CD4-positive, alpha-beta T cell treated with Interleukin-4 for 4 hours (primary cell): ENCODE measurements at places on chromosomes 5 and 9.
A peak's percentile ranks its signal among the peaks of the same experiment; 100 is the strongest.

GRCh38 chr9:130699047-130699446 lies 5.5 kb downstream of the EXOSC2 start:
- no peak for DNase-seq

DNA sequence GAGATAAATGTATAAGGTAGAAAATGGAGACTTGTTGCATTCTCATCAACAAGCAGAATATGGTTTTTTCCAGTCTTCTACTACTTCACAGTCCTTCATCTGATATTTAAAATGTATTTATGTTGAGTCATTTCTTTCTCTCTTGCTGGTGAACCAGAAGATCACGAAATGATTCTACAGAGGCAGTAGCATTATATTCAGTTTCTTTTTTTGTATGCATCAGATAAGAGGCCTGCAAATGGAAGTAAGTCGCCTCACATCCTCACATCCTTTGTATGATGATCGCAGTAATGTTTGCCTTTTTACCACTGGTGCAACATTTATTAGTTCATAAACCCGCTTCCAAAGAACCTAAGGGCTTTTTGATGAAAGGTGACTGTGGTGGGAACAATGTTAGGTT lies 22.1 kb upstream of the IL13 start:
- DNase-seq, result no peak

- no peak for DNase-seq
Observed at GRCh38 chr9:103799959-103800358, 294.1 kb upstream of the SMC2 start.

- no peak for DNase-seq
Observed at GRCh38 chr9:87160148-87161102, 213.1 kb upstream of the GAS1 start.

DNA sequence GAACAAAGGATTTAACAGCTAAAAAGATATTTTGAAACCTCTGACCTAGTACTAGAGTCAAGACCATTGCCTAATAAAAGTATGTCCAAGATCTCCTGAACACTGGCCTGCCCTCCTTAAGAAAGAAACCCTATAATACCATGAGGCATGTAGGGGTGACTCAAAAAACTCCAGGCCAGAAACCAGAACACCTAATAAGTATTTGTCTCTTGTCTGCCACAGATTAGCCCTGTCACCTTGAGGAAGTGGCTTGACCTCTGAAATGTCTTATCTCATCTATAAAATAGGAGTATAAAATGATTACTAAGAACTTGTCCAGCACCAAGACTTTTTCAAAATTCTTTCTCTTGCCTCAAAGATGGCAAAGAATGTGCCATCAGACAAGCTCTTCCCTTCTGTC lies 125.5 kb upstream of the RASGRF2 start:
- DNase-seq, result no peak

DNA sequence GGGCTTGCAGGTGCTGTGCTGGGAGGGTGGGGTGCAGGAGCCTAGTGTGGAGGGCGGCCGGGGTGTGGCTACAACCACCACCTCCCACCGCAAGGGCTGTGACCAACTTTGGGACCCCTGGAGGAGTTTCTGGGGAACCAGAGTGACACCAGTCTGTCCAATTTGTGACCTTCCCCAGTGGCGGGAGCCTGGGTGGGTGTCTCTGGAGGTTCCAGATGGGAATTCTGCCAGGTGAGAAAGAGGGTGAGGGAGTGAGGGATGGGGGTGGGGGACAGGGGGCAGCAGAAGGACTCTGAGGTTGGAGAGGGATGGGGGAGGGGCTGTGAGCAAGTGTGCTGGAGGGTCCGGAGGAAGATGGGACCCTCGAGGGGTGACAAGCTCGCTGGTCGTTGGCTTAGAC lies 4.2 kb upstream of the CACNA1B start:
- DNase-seq, result no peak

GRCh38 chr5:129074903-129075302 lies 19.6 kb upstream of the ISOC1 start:
- DNase-seq, result no peak

GRCh38 chr5:66337626-66338226 lies 193.6 kb downstream of the SREK1 start:
- DNase-seq, result no peak

- DNase-seq, result peak; percentile 5
Observed at GRCh38 chr9:106753155-106753671, 109.8 kb upstream of the ZNF462 start.

DNA sequence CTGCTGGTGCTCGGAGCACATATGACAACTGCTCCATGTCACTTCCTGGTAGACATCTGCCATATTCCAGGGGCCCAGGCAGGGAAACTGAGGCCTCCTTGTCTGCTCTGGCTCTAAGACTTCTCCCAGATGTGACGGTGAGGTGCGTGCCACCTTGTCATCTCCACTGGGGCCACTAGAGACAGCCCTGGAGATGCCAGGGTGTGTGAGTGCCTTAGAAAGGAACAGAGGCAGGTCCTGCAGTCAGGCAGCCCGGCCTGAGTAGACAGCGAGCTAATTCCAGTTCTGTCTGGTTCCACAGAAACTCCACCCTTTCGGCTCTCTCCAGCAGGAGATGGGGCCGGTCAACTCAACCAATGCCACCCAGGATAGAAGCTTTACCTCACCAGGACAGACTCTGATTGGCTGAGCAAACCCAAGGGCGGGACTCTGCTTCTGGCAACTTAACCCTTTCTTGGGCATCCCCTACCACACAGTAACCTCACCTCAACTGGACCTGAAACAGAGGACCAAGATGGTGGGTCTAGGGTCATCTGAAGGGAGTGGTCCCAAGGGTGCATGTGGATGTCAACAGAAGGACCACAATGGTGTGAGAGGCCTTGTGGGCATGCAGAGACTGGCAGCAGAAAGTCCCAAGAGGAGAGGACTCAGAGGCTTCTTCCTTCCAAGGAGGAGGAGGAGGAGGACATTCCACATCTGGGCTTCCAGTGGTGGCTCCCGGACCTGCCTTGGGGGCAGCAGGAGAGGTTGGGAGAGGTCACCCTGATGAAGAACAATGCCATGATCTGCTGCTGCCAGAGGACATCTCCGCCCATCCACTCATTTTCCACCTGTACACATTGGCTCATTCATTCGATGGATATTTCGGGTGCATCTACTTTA lies 77.7 kb downstream of the RGS3 start:
- no peak for DNase-seq

- DNase-seq, result no peak
Observed at GRCh38 chr5:132430746-132431145, 59.8 kb downstream of the IRF1 start.

DNA sequence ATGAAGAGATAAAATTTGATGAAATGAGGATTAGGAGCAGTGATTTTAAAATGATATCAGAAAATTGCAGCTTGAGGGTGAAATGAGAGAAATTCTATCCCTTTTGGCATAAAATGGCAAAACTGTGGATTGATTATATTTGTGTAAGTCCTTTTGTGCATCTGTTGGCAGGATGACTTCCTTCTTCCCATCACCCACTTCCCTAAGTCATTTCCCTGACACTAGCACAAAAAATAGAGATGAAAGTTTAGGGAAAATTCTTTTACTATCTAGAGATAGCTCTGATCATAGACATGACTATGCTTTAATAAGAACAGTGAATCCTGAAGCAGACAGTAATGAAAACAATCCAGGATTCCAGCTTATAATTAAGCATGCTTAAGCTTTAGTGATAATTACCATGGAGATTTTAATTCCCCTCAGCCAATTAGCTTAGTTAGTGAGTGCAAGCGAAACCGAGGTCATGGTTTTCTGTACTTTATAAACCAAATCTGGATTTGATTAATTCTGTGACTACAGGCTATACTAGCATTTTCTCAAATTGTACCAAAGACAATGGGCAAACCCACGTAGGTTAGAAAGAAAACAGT lies 163.6 kb upstream of the TARS1 start:
- DNase-seq, result no peak

- peak; percentile 57 for DNase-seq
Observed at GRCh38 chr9:137550231-137550621, at the start of gene PNPLA7. Gene PNPLA7, minus strand, starts transcription at chr9:137550402. Its CDS starts 205 bp downstream, at chr9:137550197.

GRCh38 chr9:131469356-131469755 lies 33.4 kb upstream of the POMT1 start:
- no peak for DNase-seq

DNA sequence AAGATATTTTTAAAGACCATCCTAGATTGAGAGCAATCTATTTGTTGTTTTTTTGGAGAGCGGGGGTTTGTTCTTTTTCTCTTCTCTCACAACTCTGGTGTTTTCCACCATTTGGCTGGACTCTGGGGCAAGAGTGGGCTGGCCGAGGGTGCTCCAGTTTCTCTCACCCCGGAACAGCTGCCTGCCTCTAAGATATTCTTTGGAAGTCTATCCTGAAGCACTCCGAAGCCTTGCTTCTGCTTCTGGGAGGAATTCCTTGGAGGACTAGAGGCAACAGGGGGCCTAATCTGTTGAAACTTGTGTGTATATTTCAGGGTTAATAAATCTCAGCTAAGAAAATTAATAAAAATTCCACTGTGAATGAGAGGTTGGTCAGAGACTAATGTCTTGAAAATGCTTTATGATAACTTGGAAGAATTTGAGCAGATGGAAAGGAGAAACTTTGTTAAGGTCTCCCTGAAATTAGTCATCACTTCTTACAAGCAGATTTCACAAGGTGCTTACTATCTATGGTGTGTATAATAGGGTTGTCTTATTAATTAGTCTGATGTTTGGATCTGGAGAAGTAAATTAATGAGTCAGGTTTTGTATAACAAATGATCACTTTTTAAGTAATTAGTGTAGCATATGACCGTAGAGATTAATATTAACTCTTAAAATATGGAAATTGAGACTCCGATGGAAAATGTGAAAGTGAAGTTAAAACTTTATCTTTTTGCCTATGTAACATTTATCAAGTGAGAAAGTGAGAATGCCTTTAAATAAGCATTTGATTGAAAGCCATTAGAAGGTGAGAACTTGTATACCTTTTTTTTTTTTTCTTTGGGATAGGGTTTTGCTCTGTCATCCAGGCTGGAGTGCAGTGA lies 4.0 kb downstream of the MAN2A1 start:
- no peak for DNase-seq

DNA sequence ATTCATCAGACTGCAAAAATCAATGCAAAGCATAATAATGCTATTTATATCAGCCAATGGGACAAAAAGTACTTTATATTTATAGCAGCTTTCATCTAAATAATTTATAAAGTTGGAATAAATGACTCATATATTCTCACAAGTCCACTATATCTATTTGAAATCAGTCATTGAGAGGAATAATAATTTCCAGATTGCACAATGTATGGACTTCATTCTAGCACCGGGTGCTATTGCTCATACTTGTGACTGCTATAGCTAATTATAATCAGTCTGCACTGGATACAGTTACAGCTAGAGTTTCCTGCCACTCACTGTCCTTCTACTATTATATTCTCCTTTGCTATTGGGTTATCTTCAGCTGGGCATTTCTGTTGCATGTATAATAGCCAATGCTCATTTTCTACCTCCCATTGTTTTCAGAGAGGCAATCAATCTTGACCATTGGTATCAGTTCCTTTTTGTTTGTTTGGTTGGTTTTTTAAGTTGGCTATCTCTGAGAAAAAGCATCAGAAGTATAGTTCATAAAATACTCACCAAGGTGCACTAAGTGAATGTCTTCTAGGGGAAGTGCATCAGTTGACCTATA lies 1.9 kb downstream of the CDH18 start:
- DNase-seq, result no peak

- DNase-seq, result no peak
Observed at GRCh38 chr5:10789021-10789420, 28.0 kb upstream of the DAP start.

GRCh38 chr9:79990536-79990935 lies 418.8 kb downstream of the TLE4 start:
- DNase-seq, result no peak

GRCh38 chr9:34500623-34501267 lies 22.0 kb downstream of the ENHO start:
- DNase-seq, result peak; percentile 74

GRCh38 chr9:78664370-78664769 lies 367.4 kb downstream of the PSAT1 start:
- DNase-seq, result no peak

DNA sequence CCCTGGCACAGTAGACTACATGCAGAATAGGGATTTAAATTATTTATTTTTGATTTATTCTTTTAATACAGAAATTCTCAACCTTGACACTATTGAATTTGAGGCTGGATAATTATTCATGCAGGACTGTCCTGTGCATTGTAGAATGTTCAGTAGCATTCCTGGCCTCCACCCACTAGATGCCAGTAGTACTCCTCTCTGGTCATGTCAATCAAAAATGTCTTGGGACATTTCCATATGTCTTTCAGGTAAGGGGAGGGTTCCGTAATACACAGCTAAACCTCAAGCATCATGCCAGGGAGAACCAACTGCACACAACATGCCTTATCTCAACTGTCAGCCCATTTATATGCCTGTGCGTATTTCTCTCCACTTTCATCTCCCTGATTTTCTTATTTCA lies 231.8 kb downstream of the BRINP1 start:
- no peak for DNase-seq

- peak; percentile 80 for DNase-seq
Observed at GRCh38 chr5:157193699-157194424, 13.2 kb downstream of the ITK start.

- no peak for DNase-seq
Observed at GRCh38 chr5:89721353-89721752, 688.2 kb downstream of the CETN3 start.

DNA sequence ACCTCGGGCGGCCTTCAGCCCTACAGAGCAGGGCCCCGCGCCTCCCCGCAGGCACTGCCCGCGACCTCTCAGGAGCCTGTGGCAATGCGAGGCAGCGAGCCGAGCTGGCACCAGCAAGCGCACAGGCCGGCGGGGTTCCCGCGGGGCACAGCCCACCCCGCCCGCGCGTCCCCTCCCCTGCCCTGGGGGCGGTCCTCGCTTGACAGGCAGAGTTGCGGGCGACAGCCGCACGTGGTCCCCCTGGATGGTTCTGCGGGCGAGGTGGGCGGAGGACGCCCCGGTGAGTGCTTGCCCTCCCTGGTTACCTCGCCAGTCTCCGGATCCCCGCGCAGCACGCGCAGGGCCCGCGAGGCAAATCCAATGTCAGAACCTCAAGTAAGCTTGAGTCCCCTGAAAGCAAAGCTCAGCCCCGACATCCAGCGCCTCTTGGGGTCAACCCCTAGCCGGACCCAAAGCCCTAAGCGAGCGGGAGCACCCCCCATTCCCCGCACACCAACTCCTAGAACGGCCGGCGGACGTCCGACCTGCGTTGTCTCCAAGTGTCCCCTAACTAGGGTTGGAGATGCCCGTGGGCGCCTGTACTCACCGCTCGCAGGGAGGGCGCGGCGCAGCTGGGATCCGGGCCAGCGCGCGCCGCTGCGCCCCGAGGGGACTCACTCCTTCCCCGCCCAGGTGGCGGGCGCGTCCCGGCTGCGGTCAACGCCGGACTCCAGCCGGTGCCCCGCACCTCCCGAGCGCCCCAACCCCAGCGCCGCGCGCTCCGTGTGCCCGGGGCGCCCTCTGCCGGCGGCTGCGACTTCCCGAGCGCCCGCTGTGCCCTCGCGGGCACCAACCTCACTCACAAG lies at the start of gene DRD1:
Gene DRD1 (minus strand): TSS at position 123 of the 845 bp plus-strand sequence. CDS start 1,083 bp downstream, outside the sequence.
- peak; percentile 11 for DNase-seq

DNA sequence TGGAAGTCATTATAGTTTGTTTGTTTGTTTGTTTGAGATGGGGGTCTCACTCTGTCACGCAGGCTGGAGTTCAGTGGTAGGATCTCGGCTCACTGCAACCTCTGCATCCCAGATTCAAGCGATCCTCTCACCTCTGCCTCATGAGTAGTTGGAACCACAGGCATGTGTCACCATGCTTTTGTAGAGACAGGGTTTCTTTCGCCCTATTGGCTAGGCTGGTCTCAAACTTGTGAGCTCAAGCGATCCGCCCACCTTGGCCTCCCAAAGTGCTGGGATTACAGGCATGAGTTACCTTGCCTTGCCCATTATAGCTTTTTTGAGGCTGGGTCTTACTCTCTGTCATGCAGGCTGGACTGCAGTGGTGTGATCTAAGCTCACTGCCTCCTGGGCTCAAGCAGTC lies 28.8 kb downstream of the NSD1 start:
- no peak for DNase-seq

GRCh38 chr9:127181315-127181580 lies 58.8 kb upstream of the ANGPTL2 start:
- DNase-seq, result no peak
